ENCODE measurements at places on chromosomes 13 and 19.

DNA sequence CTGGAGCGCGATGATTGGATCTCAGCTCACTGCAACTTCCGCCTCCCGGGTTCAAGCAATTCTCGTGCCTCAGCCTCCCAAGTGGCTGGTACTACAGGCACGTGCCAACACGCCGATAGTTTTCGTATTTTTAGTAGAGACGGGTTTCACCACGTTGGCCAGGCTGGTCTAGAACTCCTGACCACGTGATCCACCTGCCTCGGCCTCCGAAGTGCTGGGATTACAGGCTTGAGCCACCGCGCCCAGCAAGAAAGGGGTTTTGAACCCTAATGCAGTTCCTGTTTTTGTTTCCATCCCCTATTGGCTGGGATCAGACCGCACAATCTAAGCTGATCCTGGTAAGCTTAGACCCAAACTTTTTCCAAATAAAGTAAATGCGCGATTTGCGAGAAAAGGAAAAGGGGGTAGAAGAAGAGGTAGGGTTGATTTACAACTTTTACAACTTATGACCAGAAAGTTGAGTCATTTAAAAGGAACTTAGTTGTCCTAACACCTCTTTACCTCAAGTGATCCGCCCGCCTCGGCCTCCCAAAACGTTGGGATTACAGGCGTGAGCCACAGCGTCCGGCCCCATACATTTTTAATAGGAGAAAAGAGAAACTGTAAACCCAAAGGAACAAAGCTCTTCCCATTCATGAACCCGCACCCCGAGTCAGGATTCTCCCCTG, 764 bp downstream of the ZNF626 start:
- H3K36me3 ChIP-seq, result peaks cover 20% of the 10 kb centered on the region
- no peaks in the 10 kb centered on the region for H3K27me3 ChIP-seq
- H3K4me3 ChIP-seq, result peak overlapping the region; percentile 87
- peak overlapping the region; percentile 80 for H3K27ac ChIP-seq

- peaks cover 10% of the 10 kb centered on the region for H3K4me1 ChIP-seq
- H3K36me3 ChIP-seq, result no peaks in the 10 kb centered on the region
- DNase-seq, result no peak
- H3K4me3 ChIP-seq, result no peak overlapping the region
- no peak overlapping the region for H3K27ac ChIP-seq
Observed at GRCh38 chr13:26474286-26474685, 83.2 kb upstream of the WASF3 start.

DNA sequence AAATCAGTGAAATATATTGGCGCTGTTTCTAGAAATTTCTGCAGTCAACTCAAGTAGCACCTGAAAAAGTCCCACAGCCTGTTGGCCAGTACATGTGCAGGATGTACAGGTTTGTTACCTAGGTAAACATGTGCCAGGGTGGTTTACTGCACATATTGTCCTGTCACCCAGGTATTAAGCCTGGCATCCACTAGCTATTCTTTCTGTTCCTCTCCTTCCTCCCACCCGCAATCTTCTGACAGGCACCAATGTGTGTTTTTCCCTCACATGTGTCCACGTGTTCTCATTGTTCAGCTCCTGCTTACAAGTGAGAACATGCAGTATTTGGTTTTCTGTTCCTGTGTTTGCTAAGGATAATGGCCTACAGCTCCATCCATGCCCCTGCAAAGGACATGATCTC, 13.1 kb upstream of the SCEL start:
- DNase-seq, result no peak
- no peaks in the 10 kb centered on the region for H3K27me3 ChIP-seq
- H3K4me1 ChIP-seq, result no peaks in the 10 kb centered on the region

DNA sequence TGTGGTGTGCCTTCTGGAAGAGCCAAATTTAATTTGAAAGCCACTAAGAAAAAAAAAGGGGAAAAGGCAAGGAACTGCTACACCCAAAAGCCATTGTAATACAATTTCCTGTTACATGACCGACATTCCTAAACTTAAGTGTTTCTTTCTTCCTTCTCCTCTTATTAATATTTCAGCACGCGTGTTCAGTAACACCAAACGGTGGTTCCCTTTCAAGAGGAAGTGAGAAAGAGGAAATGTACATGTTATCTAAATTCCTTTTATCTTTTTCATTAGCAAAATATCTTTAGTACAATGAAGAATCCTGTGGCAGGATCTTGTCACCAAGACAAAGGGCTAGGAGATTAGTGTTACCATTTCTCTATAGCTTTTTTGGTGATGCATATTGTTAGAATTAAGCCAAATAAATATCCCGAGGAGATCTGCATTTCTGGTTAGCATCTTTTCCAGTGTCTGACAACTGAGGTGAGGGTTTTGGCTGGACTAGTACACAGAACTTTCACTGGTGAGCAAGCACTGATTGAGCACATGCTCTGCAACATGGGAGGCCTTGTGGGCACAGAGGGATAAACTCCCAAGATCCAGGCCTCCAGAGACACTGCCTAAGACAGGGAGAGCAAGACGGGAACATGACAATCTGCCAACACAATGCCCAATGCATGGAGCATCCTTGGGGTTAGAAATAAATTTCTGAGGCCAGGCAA, 22.1 kb downstream of the LATS2 start:
- H3K4me3 ChIP-seq, result no peak overlapping the region
- H3K27me3 ChIP-seq, result no peaks in the 10 kb centered on the region
- H3K4me1 ChIP-seq, result peaks cover 5% of the 10 kb centered on the region
- DNase-seq, result no peak
- no peak overlapping the region for H3K27ac ChIP-seq
- H3K36me3 ChIP-seq, result no peaks in the 10 kb centered on the region

GRCh38 chr19:15934332-15935078, at the start of gene CYP4F11:
Gene CYP4F11 (minus strand): TSS chr19:15934529. CDS start chr19:15934408, 121 bp downstream.
- H3K27me3 ChIP-seq, result peaks cover 51% of the 10 kb centered on the region
- no peak within 1 kb of the TSS for H3K4me3 ChIP-seq
- no peak within 1 kb of the TSS for H3K27ac ChIP-seq

DNA sequence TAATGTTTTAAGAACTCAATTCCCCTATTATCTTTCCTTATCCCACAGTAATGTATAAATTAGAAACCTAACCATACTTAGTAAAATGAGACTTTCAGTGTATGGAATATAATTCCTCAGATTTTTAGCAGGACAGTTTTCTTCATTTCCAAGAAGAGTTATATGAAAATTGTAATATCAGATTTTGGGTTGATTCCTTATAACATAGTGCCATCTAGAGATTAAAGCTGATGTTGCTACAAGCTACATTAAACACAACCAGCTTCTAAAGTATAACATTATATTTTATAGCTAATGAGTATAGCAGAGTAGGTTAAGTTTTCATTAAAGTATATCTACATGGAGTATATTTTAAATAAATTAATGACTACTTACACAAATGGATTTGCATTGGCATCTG, 99.7 kb upstream of the MIR17HG start:
- H3K4me1 ChIP-seq, result no peaks in the 10 kb centered on the region
- no peaks in the 10 kb centered on the region for H3K36me3 ChIP-seq
- H3K27me3 ChIP-seq, result no peaks in the 10 kb centered on the region
- DNase-seq, result no peak
- H3K4me3 ChIP-seq, result no peak overlapping the region

- H3K4me3 ChIP-seq, result no peak overlapping the region
- H3K27ac ChIP-seq, result no peak overlapping the region
- peaks cover 12% of the 10 kb centered on the region for H3K27me3 ChIP-seq
Observed at GRCh38 chr13:50078895-50079654, 63.8 kb downstream of the KCNRG start.

GRCh38 chr19:39334444-39334976, 1.3 kb downstream of the GMFG start:
- DNase-seq, result no peak
- no peaks in the 10 kb centered on the region for H3K27me3 ChIP-seq
- peaks cover 6% of the 10 kb centered on the region for H3K36me3 ChIP-seq
- H3K4me1 ChIP-seq, result peaks cover 77% of the 10 kb centered on the region
- H3K4me3 ChIP-seq, result peak overlapping the region; percentile 95
- peak overlapping the region; percentile 89 for H3K27ac ChIP-seq

GRCh38 chr19:55684946-55685681, 10.1 kb downstream of the EPN1 start:
- H3K4me3 ChIP-seq, result no peak overlapping the region
- no peaks in the 10 kb centered on the region for H3K27me3 ChIP-seq
- no peak for DNase-seq
- peaks cover 32% of the 10 kb centered on the region for H3K4me1 ChIP-seq
- H3K27ac ChIP-seq, result no peak overlapping the region

- DNase-seq, result no peak
- H3K27ac ChIP-seq, result peak overlapping the region; percentile 86
- peaks cover 12% of the 10 kb centered on the region for H3K4me1 ChIP-seq
- H3K27me3 ChIP-seq, result no peaks in the 10 kb centered on the region
- H3K4me3 ChIP-seq, result peak overlapping the region; percentile 100
Observed at GRCh38 chr19:13153569-13154240, 3.5 kb downstream of the IER2 start.

GRCh38 chr13:32002873-32003272, 28.7 kb upstream of the FRY start:
- H3K36me3 ChIP-seq, result no peaks in the 10 kb centered on the region
- no peak for DNase-seq
- H3K27ac ChIP-seq, result no peak overlapping the region
- H3K4me1 ChIP-seq, result no peaks in the 10 kb centered on the region
- H3K27me3 ChIP-seq, result no peaks in the 10 kb centered on the region

DNA sequence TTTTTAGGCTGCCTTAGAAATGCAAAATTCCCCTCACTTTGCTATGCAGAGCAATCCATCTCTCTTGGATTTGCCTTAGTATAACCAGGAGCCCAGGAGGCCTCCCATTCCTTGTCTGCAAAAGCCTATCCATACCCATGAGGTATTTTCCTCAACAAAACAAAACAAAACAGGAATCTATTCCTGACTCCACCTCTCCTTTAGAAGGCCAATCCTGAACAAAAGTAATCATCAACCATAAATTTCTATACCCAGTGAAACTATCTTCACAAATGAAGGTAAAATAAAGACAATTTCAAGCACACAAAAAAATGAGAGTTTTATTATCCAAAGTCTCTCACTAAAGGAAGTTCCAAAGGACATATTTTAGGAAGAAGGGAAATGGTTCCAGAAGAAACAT, 365.7 kb downstream of the KCNRG start:
- no peaks in the 10 kb centered on the region for H3K27me3 ChIP-seq
- no peaks in the 10 kb centered on the region for H3K36me3 ChIP-seq
- no peak overlapping the region for H3K4me3 ChIP-seq
- no peak overlapping the region for H3K27ac ChIP-seq

- no peaks in the 10 kb centered on the region for H3K36me3 ChIP-seq
- DNase-seq, result no peak
- H3K27me3 ChIP-seq, result peaks cover 3% of the 10 kb centered on the region
- no peaks in the 10 kb centered on the region for H3K4me1 ChIP-seq
- no peak overlapping the region for H3K4me3 ChIP-seq
Observed at GRCh38 chr13:43227721-43228120, 204.3 kb downstream of the DNAJC15 start.

DNA sequence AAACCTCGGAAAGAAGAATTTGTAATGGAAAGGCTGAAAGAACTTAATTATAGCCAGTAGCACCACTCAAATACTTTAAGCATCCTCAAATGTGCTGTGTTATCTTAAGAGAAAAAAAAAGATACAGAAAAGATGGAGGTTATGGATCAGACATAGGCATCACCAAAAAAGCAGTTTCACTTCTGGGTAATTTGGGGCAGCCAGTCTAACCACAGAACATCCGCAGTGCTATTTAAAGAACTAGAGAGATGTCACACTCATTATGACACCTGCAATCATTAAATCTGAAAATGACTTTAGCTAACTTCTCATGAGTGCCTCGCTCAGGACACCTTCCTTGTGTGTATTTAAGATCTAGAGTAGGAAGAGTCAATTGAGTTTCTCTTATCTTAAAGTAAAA, 211.8 kb downstream of the RBM26 start:
- H3K36me3 ChIP-seq, result no peaks in the 10 kb centered on the region
- no peak overlapping the region for H3K4me3 ChIP-seq
- H3K27ac ChIP-seq, result no peak overlapping the region
- H3K27me3 ChIP-seq, result no peaks in the 10 kb centered on the region
- peak; percentile 37 for DNase-seq

DNA sequence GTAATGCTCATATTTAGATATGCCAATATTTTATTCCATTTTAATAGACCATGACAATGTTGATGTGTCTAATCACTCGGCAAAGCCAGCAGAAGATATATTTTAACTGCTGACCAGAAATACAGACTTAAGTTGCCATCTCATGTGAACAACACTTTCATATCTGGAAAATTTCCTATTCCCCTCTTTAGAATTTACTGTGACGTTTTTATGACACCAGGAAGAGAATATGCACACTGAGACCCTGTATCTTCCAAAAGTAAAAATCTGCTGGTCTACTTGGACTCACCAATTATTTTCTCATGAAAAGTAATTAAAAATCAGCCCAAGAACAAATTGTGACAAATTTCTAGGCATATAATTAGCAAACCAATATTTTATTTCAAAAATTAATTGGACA, 2.1 kb downstream of the PROSER1 start:
- no peaks in the 10 kb centered on the region for H3K36me3 ChIP-seq
- peak overlapping the region; percentile 93 for H3K4me3 ChIP-seq
- no peak for DNase-seq
- no peaks in the 10 kb centered on the region for H3K27me3 ChIP-seq
- H3K4me1 ChIP-seq, result peaks cover 15% of the 10 kb centered on the region
- no peak overlapping the region for H3K27ac ChIP-seq

DNA sequence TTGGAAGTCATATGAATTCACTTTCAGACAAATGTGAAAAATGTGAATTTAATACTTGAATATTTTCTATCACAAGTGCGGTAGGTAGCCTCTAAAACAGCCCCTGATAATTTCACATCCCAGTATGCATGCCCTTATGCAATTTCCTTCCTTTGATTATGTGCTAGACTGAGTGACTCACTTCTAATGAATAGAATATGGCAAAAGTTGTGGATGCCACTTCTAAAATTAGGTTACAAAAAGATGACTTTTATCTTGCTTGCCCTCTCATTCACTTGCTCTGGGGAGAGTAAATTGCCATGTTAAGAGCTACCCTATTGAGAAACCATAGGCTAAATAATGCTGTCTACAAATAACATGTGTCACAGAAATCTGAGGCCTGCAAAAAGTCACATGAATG, 402.5 kb upstream of the PCDH9 start:
- no peak for DNase-seq
- no peak overlapping the region for H3K4me3 ChIP-seq
- H3K36me3 ChIP-seq, result no peaks in the 10 kb centered on the region
- no peaks in the 10 kb centered on the region for H3K4me1 ChIP-seq
- no peaks in the 10 kb centered on the region for H3K27me3 ChIP-seq
- no peak overlapping the region for H3K27ac ChIP-seq

DNA sequence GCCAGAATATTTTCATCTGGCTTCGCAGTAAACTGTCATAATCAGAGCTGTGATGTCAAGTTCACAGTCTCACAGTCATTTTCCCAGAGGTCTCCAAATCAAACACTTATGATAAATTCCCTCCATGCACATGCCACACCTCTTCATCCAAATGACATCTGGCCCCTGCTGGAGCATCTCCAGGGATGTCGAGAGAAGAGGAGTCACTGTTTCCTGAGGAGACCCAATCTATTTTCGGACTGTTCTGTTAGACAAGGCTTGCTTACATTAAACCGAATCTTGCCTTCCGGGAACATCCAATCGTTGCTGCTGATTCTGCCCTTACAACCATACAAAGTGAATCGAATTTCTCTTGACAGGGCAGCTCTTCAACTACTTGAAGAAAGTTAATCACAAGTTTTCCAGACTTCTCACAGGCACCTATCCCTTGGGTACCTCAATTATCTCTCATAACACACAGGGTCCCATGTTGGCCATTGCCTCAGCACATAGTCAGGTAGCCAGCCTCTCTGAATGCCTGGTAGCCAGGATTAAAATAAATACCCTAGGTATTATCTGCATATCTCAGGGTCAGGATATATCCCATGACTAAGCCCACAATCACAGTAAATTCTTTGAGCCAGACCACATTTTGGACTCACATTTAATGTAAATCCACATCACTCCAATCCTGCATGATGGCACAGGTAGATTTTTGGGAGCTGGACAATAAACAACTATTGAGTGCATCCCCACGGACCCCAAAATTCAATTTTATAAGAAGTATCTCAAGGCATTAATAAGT, 182.5 kb downstream of the ABCC4 start:
- no peak overlapping the region for H3K27ac ChIP-seq
- H3K4me1 ChIP-seq, result no peaks in the 10 kb centered on the region
- H3K27me3 ChIP-seq, result no peaks in the 10 kb centered on the region
- H3K4me3 ChIP-seq, result no peak overlapping the region
- no peak for DNase-seq
